ENCODE measurements at places on chromosomes 2 and 18.

DNA sequence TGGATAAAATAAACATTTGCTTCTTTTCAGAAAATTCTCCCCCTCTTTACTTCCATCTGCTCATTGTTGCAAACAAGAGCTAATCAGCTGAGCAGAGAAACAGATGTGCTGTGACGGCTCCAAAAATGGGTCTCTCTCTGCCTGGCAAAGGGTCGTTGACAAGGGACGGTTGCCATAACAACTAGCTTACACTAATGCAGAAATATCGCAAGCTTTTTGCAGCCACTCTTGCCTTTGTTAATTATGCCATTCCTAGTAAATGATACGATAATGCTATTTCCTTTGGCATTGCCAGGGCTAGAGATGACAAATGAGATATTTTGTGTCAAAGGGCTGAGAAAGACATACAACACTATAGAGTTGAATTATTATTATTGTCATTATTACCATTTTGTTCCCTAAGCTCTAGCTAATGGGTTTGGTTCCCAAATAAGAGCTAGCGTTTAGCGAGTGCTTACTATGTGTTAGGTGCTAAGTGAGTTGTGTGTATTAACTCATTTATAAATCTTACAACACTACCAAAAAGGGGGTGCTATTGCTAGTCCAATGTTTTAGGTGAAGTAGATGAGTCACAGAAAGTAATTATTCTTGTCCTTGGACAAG, 46.8 kb downstream of the MYO3B start:
- DNase-seq = no peak

- DNase-seq = no peak
Observed at GRCh38 chr2:210315015-210315788, at the start of gene MYL1. Gene MYL1, minus strand, starts transcription at chr2:210315174. Its CDS starts 132 bp downstream, at chr2:210315042.

GRCh38 chr2:85748039-85748734, 5.6 kb upstream of the ATOH8 start:
- no peak for DNase-seq

- no peak for DNase-seq
Observed at GRCh38 chr2:56077359-56077915, 106.4 kb upstream of the CCDC85A start.

- no peak for DNase-seq
Observed at GRCh38 chr2:147546109-147546508, 298.7 kb upstream of the ACVR2A start.

DNA sequence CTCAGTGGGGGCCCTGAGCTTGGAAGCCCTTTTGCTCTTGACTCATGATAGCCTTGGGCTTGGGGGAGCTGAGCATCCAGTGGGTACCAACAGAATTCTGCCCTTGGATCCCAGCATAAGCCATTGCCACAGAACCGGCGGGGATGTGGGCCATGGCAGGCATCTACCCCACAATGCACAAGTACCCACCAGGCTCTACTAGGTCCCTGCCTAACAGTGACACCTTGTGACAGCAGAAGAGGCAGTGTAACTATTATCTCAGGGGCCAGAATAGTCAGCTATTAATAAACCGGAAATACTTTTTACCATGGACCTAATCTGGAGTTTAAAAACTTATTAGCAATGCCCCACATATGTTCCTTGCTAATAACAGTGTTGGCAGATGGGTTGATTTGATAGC, 397.2 kb downstream of the TMEM182 start:
- no peak for DNase-seq

GRCh38 chr2:415986-416610, 128.2 kb upstream of the ALKAL2 start:
- no peak for DNase-seq

DNA sequence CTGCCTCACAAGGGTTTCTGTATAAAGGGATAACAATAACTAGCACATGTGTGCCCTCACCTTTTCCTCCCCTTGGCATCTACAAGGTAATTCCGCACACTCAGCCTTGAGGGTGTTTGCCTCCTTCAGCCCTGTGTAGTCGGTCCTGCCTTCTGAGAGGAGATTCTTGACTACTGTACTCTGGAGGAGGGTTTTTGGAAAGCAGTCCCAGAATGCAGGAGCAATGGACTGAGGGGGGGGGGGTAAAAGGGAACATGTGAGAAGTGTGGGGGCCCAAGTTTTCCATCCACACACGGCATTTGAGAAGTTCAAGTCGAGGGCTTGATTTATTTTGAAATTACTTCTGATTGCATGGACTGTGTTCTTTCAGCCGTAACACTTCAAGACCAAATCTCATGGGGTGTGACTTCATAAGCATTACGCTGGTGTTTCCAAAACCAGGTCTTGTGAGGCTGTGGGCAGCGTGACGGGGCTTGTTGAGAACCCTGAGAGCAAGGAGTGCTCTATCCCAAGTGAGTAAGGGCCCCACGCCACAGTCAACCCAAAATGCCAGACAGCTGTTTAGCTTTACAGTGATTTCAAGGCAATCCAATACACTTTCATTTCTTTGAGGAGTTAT, 198.7 kb upstream of the MEIS1 start:
- no peak for DNase-seq

DNA sequence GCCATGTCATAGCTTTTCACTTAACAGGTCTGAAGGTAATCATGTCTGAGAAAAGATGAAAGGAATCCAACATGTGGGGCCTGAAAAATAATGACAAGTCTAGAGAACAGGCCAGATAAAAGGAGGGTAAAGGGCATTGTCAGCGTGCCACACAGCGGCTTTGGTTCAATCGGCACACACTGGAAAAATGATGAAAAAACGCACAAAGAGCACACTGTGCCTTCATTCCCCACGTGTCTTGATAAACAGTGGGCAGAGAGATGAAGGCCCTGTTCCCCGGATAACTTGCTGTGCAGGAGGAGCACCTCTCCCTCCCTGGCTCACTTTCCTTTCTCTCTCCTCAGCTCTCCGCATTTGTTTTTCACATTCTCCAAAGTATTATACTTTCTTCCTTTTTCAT, 766.3 kb downstream of the TDRD15 start:
- DNase-seq = no peak

DNA sequence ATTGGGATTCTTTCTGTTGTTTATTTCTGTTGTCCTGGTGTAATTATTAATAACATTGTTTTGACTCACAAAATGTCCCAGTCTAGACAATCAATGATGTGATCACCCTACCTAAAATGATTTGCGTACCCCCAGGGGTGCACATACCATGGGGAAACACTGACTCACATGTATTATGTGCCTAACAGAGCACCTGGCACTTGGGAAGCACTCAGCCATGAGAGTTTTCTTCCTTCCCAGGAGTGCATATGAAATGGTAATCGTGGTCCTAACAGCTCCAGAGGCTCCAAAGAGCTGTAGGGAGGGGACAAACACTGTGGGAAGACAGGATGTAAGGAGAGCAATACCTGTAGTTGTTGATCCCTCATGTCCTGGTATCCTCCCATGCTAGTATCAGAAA, 187.8 kb upstream of the ERBB4 start:
- no peak for DNase-seq

DNA sequence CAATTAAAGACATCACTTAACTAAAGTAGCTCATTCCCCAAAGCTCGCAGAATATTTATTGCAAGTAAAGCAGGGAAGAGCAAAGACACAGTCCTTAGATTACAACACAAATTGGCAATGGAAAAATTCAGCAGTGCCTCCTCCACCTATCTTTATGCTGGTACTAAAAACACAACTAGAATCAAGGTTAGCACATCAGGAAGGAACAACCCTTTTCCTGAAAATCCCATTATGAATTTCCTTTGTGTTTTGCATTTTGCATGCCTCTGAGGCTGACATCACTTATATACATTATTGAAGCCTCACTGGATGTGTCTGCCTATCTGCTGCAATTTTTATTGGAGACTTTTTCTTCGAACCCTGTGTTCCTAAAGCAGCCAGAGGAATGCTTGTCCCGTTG, 193.8 kb upstream of the STK17B start:
- DNase-seq = no peak

DNA sequence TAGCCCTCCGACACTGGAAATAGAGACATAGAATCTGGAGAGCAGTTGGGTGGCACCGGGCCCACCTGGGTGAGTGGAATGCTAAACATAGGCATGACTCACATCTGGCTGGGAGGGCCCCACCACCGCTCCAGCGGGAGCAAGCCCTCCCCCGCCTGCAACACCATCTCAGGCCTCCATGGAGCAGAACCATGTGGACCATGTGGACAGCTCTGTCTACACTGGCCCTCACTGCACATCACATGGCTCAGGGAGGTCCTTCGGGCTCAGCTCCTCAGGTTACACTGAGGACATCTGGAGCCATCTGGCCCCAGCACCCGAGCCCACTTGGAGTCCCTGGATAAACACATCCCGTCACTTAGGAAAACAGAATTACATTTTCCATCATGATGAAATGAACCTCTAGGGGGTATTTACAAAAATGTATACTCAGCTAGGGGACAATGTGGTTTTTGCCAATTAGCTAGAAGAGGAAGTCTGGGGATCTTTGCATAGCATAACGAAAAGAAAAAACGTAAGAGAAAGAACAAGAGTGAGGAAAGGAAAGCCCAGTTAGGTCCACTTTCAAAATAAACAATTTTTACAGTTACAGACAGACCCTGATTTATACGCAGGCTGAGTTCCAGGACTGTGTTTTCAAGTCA, 30.7 kb upstream of the MLPH start:
- no peak for DNase-seq

DNA sequence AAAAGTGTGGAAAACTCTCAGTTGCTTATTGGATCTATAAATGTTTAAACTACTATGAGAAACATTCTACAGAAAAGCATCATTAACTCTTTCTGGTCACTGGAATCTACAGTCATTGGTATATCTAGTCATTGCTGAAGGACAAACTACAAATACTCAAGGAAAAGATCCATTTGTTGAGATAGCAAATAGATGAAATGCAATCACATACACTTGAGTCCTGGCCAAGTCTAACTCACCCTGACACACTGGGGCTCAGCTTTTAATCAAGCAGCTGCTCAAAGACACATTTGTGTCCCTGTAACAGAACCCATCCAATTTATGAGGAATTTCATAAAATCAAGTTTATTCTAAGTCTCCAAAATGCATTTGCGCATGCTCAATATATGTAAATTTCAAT, 68.7 kb downstream of the CDH2 start:
- no peak for DNase-seq

- no peak for DNase-seq
Observed at GRCh38 chr2:188050726-188051125, 240.9 kb upstream of the GULP1 start.

DNA sequence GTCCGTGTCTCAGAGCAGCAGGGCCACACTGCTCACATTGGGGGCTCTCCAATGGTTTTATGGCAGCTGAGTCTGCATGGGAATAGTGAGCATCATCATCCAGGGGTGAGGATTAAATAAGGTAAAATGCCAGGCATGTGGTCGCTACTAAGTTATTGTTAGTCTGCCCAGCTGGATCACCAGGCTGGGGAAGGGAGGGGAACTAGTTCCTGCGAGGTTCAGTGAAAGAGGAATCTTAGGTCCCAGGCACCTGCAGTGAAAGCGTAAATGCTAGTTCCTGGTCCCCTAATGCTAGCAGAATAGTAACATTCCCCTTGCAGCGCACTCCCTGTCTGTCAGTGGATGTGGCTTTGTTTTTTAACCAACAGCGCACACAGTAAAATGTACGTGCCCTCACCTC, 60.1 kb downstream of the ARHGEF4 start:
- no peak for DNase-seq

- no peak for DNase-seq
Observed at GRCh38 chr18:10213526-10213925, 240.9 kb upstream of the APCDD1 start.

GRCh38 chr2:55097461-55098410, 47.5 kb upstream of the RTN4 start:
- DNase-seq = no peak

DNA sequence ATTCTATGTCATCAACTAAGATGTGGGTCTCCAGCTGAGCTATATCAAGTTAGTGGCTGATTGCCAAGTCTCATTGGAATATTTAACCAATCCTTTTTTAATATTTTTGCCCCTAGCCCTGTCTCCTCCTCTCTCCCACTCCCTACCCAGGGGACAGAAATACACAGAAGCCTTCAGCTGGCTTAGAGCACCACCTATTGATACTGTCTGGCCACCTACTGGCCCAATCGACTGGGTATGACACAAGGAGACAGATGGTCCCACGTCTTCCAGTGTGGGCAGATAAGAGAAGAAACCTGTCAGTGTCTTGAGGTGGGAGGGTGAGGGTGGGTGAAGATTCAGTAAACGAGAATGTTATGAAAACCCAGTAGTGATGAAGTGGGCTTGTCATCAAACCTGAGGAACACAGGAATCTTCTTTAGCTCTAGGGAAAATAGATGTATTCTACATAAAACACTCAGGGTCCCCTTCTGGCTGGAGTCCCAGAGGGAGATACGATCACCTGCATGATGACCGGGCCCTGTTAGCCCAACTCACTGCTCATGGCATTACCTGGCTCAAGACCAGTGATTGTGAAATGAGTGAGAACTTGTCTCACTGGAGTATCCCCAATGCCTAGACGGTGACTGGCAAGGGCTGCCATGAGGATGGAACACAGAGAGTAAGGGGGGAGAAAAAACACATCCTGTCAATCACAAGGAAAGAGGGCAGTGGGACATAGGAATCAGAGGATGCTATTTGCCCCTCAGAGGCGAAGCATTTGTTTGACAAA, 26.7 kb downstream of the POLR1A start:
- no peak for DNase-seq

DNA sequence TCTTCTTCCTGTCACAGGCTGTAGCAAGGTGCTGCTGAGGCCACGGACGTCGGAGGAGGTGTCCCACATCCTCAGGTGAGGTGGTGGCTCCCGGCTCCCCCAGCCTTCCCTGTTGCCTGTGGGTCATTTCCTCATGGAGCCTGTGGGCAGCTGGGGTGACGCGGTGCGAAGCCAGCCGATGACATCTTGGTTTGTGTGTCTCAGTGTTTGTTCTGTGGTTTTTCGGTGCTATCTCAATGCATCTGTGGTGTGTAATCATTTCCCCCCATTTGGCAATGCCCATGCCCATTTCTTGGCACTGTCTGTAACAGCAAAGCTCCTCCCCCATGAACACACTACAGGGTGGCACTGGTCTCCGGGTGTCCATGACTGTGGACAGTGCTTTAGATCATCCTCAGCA, 6.6 kb downstream of the D2HGDH start:
- DNase-seq = peak; percentile 30

DNA sequence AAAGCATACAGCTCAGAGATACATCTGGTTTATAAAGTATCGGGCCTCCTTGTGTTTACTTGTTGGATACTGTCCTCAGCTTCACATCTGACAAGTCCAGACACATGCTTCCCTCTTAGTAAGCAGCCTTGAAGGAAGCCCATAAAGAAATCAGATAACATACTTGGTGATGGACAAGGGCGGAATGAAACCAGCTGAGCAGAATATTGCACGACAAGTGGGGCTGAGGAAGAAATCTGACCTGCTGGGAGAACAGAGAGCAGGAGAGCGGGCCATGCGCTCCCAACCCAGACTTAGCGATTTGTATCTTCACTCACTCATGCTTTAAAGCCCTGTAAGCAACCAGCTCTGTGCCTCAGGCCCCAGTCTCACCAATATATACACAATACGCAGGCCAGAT, 208.4 kb downstream of the CDH20 start:
- no peak for DNase-seq

GRCh38 chr2:215870088-215870490, 143.3 kb downstream of the MREG start:
- DNase-seq = no peak

Measured in stimulated activated naive CD4-positive, alpha-beta T cell treated with Interleukin-2 at 50 U/mL for 16 hours (primary cell).